ENCODE measurements at places on chromosomes 5 and 9.

DNA sequence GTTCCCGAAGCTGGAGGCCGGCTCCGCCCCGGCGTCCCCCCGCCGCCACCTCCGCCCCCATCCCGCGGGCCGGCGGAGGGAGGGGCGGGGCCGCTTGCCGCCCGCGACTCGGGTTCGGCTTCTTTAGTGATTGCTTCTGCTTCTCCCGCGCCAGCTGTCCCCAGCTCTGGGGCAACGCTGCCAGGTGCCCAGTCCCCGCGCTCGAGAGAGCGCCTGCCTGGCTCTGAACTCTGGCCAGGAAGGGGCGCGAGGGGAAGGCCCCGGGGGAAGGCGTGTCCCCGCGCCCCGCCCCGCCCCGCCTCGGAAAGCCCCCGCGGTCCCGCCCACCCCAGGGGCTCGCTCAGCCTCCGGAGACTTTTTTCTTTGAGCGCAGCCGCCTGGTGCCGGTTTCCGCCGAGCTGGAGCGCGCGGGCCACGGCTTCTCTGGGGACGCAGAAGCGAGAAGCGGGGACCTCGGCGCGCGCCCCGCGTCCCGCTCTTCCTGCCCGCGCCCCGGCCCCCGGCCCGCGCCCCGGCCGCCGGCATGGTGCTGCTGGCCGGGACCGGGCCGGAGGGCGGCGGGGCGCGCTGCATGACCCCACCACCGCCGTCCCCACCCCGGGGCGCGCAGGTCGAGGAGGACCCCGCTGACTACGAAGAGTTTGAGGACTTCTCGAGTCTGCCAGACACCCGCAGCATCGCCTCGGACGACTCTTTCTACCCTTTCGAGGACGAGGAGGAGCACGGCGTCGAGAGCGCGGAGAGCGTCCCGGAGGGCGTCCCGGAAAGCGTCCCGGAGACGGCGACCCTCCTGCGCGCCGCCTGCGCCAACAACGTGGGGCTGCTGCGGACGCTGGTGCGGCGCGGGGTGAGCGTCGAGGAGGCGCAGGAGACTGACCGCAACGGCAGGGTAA lies at the start of gene ANKRD33B:
TSS of gene ANKRD33B (plus strand) at position 126 of the 893 bp plus-strand sequence. CDS start at position 524, 398 bp downstream.
- DNase-seq, result peak; percentile 83

- DNase-seq, result no peak
Observed at GRCh38 chr9:129774791-129775447, 22.1 kb upstream of the PTGES start.

- DNase-seq, result no peak
Observed at GRCh38 chr5:170449232-170449631, 54.6 kb upstream of the KCNIP1 start.

DNA sequence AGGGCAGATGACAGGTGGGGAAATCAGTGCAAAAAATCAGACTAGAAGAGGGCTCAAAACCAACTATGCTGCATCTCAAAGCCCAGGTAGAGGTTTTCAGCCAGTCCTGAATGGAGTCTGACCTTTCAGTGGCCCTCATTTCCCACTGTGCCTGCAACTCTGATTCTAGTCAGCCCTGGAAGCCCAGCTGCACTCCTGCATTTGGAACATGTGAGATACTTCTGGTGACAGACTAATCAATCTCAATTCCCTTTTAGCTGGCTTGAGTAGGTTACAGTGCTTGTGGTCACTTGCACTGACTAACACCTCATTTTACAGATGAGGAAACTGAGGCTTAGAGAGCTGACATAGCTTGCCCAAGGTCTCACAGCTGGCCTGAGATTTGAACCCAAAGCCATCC lies 7.9 kb upstream of the ACSL6 start:
- peak; percentile 35 for DNase-seq

- no peak for DNase-seq
Observed at GRCh38 chr5:169592937-169593650, 9.5 kb downstream of the SPDL1 start.

DNA sequence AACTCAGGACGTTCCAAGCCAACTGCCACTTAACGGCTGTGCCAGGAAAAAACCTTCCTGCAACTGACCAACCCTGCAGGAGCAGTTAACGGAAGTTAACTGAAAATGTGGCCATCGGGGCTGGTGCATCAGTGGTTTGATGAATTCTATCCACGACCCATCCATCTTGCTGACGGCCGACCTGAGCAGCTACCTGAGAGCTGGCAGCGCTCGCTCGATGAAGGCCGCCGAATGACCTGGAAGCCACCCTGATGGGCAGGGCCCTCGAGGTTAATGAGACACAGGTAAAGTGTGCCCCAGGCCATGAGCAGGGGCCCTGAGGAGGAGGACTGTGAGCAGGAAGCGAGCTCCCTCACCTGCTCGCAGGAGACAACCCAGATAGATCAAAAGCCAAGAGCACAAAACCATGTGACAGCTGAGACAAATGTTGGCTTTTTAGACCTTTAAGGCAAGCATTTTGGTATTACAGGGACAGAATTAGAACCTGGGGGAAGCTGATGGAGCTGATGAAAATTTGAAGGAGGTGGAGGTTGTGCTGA lies 35.3 kb upstream of the FLT4 start:
- DNase-seq, result no peak

GRCh38 chr5:30156156-30156555 lies 1037.3 kb upstream of the CDH6 start:
- no peak for DNase-seq

- DNase-seq, result no peak
Observed at GRCh38 chr5:45532826-45533624, 163.2 kb downstream of the HCN1 start.

DNA sequence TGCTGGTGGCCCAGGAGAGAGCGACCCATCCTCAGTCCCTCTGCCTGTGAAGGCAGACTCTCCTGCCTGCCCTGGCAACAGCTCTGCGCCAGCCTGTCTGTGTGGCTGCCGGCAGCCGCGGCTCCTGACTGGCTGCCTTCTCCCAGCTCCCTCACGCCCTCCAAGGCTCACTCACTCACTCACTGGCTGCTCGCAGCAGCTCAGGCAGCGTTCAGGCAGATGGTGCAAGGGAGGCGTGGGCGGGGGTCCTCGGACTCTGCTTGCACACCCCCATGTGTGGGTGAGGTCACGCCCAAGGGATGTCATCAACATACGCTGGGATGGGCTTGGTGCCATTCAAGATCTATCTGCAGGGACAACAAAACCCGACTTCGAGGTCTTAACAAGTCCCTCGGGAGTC lies 66.7 kb downstream of the DAB2IP start:
- no peak for DNase-seq

DNA sequence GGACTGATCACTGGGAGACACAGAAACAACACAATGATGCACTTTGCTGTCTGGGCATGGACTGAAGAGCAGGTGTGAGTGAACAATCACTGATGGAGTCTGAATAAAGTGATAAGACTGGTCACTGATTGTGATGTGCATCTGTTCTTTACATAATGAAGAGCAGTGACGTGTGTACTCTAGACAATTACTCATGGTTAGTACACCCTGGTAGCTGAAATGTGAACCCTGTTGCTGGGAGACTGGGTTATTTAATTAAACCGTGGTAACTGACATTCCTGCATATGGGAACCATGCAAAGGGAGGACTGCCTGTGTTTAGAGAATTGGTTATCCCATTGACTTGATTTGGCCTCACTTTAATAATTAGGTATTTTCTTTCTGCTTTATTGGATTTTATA lies 202.9 kb downstream of the NR2F1-AS1 start:
- DNase-seq, result no peak

DNA sequence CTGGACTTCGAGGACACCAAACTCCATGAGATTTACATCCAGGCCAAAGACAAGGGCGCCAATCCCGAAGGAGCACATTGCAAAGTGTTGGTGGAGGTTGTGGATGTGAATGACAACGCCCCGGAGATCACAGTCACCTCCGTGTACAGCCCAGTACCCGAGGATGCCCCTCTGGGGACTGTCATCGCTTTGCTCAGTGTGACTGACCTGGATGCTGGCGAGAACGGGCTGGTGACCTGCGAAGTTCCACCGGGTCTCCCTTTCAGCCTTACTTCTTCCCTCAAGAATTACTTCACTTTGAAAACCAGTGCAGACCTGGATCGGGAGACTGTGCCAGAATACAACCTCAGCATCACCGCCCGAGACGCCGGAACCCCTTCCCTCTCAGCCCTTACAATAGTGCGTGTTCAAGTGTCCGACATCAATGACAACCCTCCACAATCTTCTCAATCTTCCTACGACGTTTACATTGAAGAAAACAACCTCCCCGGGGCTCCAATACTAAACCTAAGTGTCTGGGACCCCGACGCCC lies 1.3 kb downstream of the PCDHGC3 start:
- no peak for DNase-seq

GRCh38 chr5:150649108-150650020 lies 8.9 kb downstream of the SYNPO start:
- no peak for DNase-seq

- no peak for DNase-seq
Observed at GRCh38 chr9:73243078-73243477, 91.4 kb downstream of the ANXA1 start.

DNA sequence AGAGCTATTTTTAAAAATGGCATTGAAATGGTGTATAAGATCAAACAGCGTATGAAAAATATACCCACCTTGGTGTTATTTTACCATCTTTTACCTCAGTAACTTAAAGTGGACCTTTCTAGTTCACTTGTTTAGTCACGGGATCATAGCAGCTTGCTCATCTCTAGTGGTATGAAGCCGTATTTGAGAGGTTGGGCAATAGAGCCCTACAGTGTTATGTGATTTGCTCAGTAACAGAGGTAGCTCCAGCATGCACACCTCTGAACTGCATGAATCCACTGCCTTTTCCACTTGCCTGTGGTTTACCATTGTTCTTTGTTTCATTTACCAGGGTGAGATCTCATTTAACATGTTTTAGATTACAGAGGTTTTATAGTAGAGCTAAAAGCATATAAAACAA lies 134.4 kb downstream of the ATG10 start:
- DNase-seq, result no peak

DNA sequence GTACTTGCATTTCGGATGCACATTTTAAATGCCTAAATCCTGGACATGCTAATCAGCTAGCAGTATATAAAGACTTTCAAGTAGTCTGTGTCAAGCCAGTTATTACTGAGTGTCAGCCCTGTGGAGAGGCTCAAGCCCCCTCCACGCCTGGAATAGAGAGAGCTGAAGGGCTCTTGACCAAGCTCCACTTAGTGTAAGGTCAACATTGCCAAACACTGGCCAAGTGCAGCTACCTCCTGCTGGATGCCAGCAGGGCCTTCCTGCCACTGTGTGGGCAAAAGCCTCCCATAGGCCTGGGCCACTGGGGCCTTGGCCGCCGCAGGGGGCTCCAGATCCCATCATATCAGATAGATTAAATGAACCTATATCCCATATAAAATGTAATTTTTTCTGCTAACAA lies 239.4 kb upstream of the PANK3 start:
- no peak for DNase-seq

GRCh38 chr5:568809-569208 lies 43.3 kb upstream of the CEP72 start:
- no peak for DNase-seq

- no peak for DNase-seq
Observed at GRCh38 chr5:149851211-149851610, 93.4 kb downstream of the PDE6A start.

GRCh38 chr9:81079055-81079454 lies 610.3 kb downstream of the TLE1 start:
- no peak for DNase-seq

GRCh38 chr5:36945687-36946086 lies 69.1 kb downstream of the NIPBL start:
- no peak for DNase-seq

DNA sequence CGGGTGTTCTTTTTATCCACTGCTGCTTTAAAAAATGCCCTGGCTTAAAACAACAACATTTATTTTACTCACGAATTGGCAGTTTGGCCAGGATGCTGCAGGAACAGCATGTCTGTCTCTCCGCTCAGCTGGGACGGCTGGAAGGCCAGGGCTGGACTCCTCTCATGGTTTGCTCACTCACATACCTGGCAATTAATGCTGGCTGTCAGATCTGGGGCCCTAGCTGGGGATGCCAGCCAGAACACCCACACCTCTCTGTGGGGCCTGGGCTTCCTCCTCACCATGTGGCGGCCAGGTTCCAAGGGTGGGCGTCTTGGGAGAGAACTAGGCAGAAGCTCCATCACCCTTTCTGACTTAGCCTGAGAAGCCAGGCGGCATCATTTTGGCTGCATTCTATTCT lies 189.1 kb upstream of the IL12B start:
- DNase-seq, result no peak

GRCh38 chr5:15236911-15237508 lies 263.0 kb upstream of the FBXL7 start:
- DNase-seq, result no peak

DNA sequence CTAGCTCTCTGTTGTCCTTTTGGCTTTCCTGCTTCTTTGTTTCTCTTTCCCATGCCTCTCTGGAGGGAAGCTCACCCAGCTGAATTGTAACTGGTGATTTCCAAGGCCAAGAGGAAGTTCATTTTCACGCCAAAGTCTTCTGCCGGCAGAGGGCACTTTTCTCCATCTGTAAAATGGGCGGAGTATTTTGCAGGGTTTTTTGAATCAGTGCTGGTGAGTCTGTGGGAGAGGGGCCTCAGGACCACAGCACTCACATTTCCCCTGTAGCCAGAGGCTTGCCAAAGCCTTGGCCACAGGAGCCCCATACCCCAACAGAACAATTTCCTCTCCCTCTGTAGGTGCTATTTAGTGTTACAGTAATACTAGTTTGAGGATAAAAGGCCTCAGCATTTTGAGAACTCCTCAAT lies 42.3 kb upstream of the MATR3 start:
- DNase-seq, result peak; percentile 64

DNA sequence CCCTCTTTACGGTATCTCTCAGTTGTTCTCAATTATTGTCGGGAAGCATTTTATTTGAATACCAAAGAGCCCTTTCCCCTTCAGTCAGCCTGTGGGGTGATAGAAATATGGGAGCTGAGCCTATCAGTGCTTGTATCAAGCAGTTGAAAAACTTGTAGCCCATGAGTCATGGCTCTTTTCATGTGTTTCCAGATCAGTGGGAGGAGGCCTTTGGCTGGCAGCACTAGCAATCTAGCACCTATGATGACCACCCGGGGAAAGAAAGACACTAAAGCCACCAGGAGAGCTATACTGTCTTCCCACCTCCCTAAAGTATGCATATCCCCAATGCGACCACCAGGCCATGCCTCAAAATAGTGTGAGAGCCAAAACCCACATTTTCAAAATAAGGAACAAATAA lies 696.9 kb upstream of the C9orf72 start:
- no peak for DNase-seq

- no peak for DNase-seq
Observed at GRCh38 chr5:40106847-40107246, 572.9 kb upstream of the PTGER4 start.

DNA sequence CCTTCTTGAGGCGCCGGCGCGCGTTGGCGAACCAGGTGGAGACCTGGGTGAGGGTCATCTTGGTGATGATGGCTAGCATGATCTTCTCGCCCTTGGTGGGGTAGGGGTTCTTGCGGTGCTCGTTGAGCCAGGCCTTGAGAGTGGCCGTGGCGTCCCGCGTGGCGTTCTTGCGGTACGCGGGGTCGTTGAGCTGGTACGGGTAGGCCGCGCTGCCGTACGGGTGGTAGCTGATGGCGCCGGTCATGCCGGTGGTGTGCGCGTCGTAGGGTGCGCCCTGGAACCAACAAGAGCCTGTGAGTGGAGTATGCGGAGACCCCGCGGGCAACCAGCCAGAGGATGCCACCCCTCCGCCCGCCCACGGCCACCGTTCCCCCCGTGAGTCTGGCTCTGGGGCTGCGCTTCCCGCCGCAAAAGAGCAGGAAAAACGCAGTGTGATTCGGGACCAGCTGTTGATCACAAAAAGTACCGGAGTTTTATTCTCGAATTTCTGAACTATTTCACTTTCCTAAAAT lies 1.9 kb downstream of the IRX2 start:
- peak; percentile 16 for DNase-seq

Measured in activated T-cell treated with anti-CD3 and anti-CD28 coated beads, Interleukin-2, amount 50 U/mL, for 48 hours (primary cell).